Panc1 (cell line): ENCODE measurements at places on chromosomes 11 and 22. TPM values are rescaled to one million over a fixed set of nuclear protein-coding genes. Genes with fewer than 3 reads are reported as not detected.

DNA sequence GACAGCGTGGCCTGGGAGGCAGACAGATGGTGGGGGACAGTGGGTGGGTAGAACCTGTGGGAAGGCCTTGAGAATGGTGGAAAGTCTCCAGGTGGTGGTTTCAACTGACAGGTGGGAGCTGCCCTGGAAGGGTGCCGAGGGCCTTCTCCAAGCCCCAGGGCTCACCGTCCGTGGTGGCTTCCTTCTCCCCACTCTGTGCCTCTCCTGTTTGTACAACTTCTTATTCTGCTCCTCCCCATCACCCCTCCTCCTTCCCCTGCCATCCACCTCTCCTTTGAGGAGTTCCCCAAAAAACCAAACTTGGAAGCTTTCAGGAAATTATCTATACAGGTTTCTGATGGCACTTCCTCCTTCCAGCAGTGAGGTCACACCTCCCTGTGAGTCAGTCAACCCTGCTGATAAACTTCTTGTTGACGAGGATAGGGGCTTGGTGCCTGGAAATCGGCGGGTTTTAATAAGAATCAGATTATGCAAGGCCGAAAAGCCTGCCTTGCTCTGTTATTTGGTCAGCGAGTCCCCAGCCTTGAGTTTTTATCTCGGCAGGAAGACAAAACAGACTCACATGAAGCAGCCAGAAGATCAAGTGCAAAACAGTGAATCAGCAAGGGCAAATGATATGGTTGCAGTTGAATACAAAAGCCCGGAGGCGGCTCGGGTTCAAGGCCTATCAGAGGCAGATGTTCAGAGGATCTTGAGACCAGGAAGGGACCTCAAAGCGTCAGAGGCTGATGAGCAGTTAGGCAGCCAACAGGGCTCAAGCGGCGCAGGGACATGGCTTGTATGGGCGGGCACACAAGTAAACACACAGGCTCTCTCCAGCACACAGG lies 9.5 kb upstream of the ST3GAL4 start:
- no peak overlapping the region for H3K27ac ChIP-seq
- H3K36me3 ChIP-seq: 0 out of 2 replicates have a peak, but pooled peaks cover 3% of the 10 kb centered on the region
- H3K4me3 ChIP-seq: no peak overlapping the region
- H3K27me3 ChIP-seq: no peaks in the 10 kb centered on the region

DNA sequence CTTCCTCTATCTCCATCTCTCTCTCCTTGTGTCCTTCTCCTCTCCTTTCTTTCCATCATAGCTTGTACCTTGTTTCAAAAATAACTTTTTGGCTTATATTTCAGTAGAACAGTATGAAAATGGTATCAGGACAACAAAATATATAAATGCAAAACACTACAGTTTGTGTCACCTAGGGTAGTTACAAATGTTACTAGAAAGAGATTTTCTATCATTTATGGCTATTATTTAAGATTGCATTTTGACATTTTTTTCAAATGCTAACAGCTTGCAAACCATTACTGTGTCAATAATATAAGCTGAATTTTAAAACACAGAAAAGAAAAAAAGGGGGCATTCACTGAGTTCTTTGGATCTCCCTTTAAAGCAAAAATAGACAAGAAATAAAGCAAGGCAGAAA lies 392.3 kb upstream of the LRRC4C start:
- H3K4me1 ChIP-seq: no peaks in the 10 kb centered on the region
- H3K27ac ChIP-seq: no peak overlapping the region
- no peaks in the 10 kb centered on the region for H3K36me3 ChIP-seq
- DNase-seq: no peak

- H3K4me1 ChIP-seq: no peaks in the 10 kb centered on the region
- H3K27me3 ChIP-seq: no peaks in the 10 kb centered on the region
- DNase-seq: no peak
- no peak overlapping the region for H3K27ac ChIP-seq
- H3K4me3 ChIP-seq: no peak overlapping the region
Measured at GRCh38 chr22:24583221-24584165, 9.4 kb downstream of the LRRC75B start.

GRCh38 chr11:46588131-46588530 lies 5.7 kb downstream of the AMBRA1 start:
- DNase-seq: no peak
- H3K27me3 ChIP-seq: no peaks in the 10 kb centered on the region
- H3K4me3 ChIP-seq: no peak overlapping the region
- no peaks in the 10 kb centered on the region; the same call in 1 of the 2 replicates for H3K36me3 ChIP-seq
- H3K4me1 ChIP-seq: peaks cover 25% of the 10 kb centered on the region
- H3K27ac ChIP-seq: no peak overlapping the region

DNA sequence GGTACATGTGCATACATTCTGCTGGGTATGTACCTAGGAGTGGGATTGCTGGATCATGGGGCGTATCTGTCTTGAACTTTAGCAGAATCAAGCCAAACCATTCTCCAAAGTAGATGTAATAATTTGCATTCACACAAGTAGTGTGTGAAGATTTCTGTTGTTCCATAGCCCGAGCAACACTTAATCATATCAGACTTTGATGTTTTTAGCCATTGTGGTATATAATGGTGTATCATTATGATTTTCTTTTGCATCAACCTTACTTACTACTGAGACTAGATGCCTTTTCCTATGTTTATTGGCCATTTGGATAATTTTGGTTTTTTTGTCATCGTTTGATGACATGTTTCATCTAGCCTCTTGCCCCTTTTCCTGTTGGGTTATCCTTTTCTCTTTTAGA lies 72.0 kb upstream of the TNRC6B start:
- DNase-seq: no peak
- peaks cover 5% of the 10 kb centered on the region for H3K4me1 ChIP-seq
- no peak overlapping the region for H3K27ac ChIP-seq

GRCh38 chr22:42621505-42622002 lies 6.9 kb upstream of the POLDIP3 start:
- H3K4me1 ChIP-seq: peaks cover 5% of the 10 kb centered on the region
- no peak overlapping the region for H3K27ac ChIP-seq
- no peaks in the 10 kb centered on the region for H3K36me3 ChIP-seq
- no peaks in the 10 kb centered on the region for H3K27me3 ChIP-seq

GRCh38 chr22:22474733-22475132 lies 33.8 kb downstream of the ZNF280B start:
- no peak overlapping the region for H3K4me3 ChIP-seq
- no peak for DNase-seq
- H3K36me3 ChIP-seq: no peaks in the 10 kb centered on the region
- H3K4me1 ChIP-seq: no peaks in the 10 kb centered on the region
- H3K27me3 ChIP-seq: no peaks in the 10 kb centered on the region

GRCh38 chr11:115920092-115920461 lies 415.9 kb upstream of the CADM1 start:
- no peaks in the 10 kb centered on the region for H3K4me1 ChIP-seq
- no peak for DNase-seq
- no peak overlapping the region for H3K4me3 ChIP-seq
- H3K27me3 ChIP-seq: no peaks in the 10 kb centered on the region
- H3K27ac ChIP-seq: no peak overlapping the region

DNA sequence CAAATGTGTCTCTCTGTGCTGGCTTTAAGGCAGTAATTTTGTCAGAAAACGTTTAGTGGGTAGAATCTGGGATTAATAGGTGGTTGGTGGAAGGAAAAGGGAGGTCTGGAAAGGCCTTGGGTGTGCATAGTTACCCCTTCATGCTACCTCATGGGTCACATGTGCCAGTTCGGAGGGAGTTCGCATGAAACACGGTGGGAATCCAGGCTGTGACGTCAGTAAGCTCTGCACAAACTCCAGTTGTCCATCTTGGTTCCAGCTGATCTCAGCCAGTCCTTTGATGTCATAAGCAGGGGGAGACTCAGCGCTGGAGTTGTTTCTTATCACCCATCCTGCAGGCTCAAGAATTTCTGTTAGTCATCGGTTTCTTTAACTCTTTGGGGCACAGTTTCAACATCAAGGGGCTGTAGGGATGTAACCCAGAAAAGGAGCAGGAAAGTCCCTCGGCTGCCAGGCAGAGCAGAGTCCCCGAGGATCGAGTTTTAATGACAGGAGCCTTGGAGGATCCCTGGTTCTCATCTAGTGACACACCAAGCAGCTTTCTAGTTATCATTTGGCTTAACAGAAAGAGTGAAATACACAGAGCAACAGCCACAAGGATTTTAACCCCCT lies 28.9 kb downstream of the MOV10L1 start:
- DNase-seq: no peak
- H3K4me3 ChIP-seq: no peak overlapping the region
- H3K27ac ChIP-seq: no peak overlapping the region

DNA sequence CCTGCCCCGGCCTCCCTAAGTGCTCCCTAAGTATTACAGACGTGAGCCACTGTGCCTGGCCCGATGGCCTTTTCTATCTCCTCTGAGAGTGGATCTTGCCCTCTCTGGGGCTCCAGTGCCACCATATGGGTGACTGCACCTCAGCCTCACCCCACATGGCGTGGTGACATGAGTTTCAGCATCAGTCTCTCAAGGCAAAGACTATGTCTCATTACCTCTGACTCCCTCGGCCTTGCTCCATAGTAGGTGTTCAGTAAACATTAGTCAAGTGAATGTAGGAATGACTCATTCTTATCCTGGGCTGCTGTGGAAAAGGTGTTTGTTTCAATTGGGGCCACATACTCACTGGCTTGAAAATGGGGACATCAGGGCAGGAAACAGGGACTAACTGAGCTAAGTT lies 168.8 kb downstream of the GRIK4 start:
- H3K36me3 ChIP-seq: no peaks in the 10 kb centered on the region
- no peak for DNase-seq
- peaks cover 13% of the 10 kb centered on the region for H3K27me3 ChIP-seq
- no peak overlapping the region for H3K4me3 ChIP-seq
- no peak overlapping the region for H3K27ac ChIP-seq
- H3K4me1 ChIP-seq: no peaks in the 10 kb centered on the region

DNA sequence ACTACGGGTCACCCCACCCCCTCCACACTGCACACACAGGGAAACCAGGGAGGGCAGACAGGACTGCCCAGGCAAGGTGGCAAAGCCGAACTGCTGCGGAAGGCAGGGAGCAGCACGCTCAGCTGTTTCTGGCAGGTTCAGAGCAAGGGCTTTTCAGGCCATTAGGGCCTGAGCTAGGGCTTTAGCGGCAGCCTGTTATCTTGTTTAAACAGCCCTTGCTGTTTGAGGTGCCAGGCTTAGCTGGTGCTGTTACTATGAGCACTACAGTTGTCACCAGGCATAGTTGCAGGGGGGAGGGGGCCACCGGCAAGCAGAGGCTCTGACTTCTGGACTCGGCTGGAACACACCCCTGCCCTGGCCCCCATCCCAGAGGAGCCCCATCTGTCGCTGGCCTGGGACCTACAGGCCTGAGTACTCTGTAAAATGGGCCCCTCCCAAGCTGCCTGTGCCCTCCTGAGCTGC lies 34.9 kb downstream of the RSPH14 start:
- H3K27me3 ChIP-seq: no peaks in the 10 kb centered on the region
- H3K36me3 ChIP-seq: no peaks in the 10 kb centered on the region
- H3K4me3 ChIP-seq: no peak overlapping the region
- H3K27ac ChIP-seq: no peak overlapping the region
- H3K4me1 ChIP-seq: no peaks in the 10 kb centered on the region

DNA sequence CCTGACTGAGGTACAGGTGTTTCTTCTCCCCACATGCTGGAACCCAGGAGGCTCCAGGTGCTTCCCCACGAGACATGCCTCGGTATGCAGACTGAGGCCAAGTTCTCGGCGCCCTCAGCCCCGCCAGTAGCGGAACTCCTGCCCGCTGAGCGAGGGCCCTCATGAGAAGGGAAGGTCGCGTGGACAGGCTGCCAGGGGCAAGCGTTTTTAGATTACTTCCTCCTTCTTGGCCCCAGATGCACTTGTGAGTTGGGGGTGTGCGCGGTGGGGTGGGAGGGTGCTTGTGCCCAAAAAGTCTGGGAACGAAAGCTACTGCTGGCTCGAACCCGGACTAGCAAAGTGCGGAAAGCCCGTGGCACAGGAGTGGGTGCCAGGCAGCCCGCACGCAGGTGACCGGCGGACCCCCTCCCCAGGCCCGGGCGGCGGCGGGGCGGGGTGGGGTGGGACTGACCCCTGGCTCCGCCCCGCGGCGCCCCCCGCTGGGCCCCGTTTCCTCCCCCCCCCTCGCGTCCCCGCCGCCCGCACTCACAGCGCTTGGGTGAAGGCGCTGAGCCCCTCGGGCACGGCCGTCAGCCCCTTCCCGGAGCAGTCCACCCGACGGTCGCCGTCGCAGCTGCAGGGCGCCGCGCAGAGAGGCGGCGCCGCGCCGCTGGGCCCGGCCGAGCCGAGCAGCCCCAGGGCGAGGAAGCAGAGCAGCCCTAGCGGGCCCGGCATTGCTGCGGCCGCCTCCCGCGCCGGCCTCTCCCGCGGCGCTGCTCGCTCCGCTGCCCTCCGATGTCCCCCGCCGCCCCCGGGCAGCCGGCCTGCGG lies 797 bp downstream of the LGR4 start:
- H3K36me3 ChIP-seq: no peaks in the 10 kb centered on the region
- peak overlapping the region; percentile 79 for H3K27ac ChIP-seq
- H3K27me3 ChIP-seq: no peaks in the 10 kb centered on the region
- DNase-seq: no peak
- H3K4me3 ChIP-seq: peak overlapping the region; percentile 67

GRCh38 chr11:69876013-69876412 lies 56.8 kb upstream of the FGF3 start:
- H3K4me3 ChIP-seq: no peak overlapping the region
- no peak for DNase-seq
- no peaks in the 10 kb centered on the region for H3K4me1 ChIP-seq

DNA sequence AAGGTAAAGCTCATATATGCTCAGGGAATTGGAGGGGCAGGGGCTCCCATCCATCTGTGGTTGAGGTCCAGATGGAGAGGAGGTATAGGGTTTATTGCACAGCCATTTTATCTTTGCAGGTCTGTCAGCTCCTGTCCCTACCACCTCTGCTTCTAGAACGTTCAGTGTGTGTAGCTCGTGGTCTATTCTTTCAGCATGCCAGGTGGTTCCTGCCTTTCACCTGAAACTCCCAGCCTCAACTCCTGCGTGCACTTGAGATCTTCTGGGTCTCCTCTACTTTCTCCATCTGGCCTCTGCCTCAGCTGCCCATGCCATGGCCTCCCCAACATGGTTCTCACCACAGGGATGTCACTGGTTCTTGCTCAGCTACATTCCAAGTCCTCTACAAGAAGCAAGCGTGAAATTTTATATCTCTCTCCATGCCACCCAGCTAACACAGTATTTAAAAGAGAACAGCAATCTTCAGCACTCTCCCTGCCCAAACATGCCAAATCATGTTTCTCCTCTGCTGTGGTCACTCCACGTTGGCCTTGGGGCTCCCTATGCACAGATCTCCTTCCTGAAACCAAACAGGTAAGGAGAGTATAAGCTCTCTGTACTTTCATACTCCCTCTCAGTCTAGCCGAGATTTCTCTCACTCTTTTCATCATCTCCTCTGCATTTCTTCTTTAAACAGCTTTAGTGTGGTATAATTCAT lies 157.8 kb upstream of the TRPC6 start:
- no peaks in the 10 kb centered on the region for H3K36me3 ChIP-seq
- H3K4me3 ChIP-seq: no peak overlapping the region
- no peaks in the 10 kb centered on the region for H3K4me1 ChIP-seq
- H3K27me3 ChIP-seq: no peaks in the 10 kb centered on the region

GRCh38 chr11:17000987-17001386 lies 13.2 kb downstream of the PLEKHA7 start:
- no peaks in the 10 kb centered on the region for H3K27me3 ChIP-seq
- no peak overlapping the region for H3K4me3 ChIP-seq
- H3K36me3 ChIP-seq: no peaks in the 10 kb centered on the region
- no peaks in the 10 kb centered on the region for H3K4me1 ChIP-seq
- no peak for DNase-seq

- no peak overlapping the region for H3K27ac ChIP-seq
- no peak for DNase-seq
- no peaks in the 10 kb centered on the region for H3K36me3 ChIP-seq
- H3K4me3 ChIP-seq: no peak overlapping the region
- no peaks in the 10 kb centered on the region for H3K4me1 ChIP-seq
- H3K27me3 ChIP-seq: no peaks in the 10 kb centered on the region
Measured at GRCh38 chr22:29141078-29141688, 64.5 kb upstream of the EMID1 start.

The ANGPTL5 gene
- total RNA-seq: not detected

The C1QTNF5 gene
- not detected for total RNA-seq

The RNF121 gene
- 69.6 TPM for total RNA-seq

The DERL3 gene
- 1.0 TPM for total RNA-seq

The TLCD5 gene
- total RNA-seq: 22.8 TPM

The GPHA2 gene
- total RNA-seq: not detected

The ADM gene
- 263 TPM for total RNA-seq

The SYNGR1 gene
- total RNA-seq: 17.8 TPM
